ENCODE measurements at places on chromosomes 3 and 15. TPM values are rescaled to one million over a fixed set of nuclear protein-coding genes. Genes with fewer than 3 reads are reported as not detected.

- DNase-seq = no peak
Observed at GRCh38 chr15:63109498-63109897, 12.2 kb upstream of the LACTB start.

- DNase-seq = no peak
Observed at GRCh38 chr15:27278761-27279160, 307.8 kb downstream of the GABRG3 start.

DNA sequence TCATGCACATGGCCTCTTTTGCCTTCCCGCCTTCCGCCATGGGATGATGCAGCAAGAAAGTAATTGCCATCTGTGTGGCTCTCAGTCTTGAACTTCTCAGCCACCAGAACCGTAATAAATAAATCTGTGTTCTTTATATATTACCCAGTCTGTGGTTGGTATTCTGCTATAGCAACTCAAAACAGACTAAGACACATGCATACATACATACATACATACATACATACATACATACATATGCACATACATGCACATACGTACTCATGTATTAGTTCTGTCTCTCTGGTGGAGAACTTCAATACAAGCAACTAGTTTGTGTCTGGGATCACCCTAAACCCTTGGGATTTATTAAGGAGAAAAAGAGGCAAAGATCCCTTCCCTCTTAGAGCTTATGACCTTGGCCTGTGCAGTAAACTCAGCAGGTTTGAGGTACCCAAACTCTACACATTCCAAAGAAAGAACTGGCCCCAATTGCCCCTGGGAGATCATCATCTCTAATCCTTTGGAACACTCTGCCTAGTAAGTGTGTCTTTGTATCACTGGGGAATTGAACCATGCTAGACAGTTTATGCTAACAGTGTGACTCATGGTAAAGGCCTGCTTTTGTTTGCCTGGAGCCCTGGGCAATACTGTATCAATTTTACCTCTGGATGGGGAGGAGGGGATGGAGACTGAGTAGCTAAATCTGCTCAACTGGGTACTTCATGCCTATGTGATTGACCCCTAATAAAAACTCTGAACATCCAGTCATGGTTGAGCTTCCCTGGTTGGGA is 115.6 kb upstream of the LMCD1 start:
- no peak for DNase-seq

The SCG3 gene
- not detected for total RNA-seq

The OR5K2 gene
- not detected for total RNA-seq

The REC114 gene
- total RNA-seq = not detected

Data from activated CD8-positive, alpha-beta memory T cell treated with anti-CD3 and anti-CD28 coated beads, Interleukin-2, amount 10 ng/mL, durations not matched to agents 7 days and 5 days (primary cell).